Activated T-cell treated with anti-CD3 and anti-CD28 coated beads for 48 hours (primary cell): ENCODE measurements at places on chromosomes 13 and 19.

DNA sequence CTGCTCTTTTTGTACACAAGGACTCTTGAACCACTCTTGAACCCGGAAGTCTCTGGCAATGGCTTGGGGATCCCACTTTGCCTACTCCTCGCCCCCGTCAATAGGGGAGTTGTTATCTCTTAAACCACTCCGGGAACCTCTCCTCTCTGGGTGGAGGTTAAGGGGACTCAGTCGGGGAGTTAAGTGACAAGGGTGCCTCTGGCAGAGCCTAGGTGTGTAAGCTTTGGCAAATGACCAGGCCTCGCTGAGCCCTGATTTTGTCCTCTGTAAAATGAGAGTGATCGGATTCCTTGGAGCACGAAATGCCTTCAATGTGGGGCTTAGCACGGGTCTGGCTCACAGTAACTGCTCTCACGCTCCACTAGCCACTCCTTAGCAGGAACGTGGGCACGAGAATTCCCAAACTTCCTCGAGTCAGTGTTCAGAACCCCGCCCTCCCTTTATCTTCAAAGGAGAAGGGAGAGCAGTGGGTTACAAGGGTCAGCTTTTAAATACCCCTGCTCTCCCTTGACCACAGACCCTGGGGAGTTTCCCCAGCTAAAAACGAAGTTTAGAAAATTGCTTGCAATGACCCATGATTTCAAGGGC lies 193.3 kb downstream of the KATNAL1 start:
- no peak for DNase-seq

- no peak for DNase-seq
Measured at GRCh38 chr13:109779876-109780510, 6.4 kb downstream of the IRS2 start.

DNA sequence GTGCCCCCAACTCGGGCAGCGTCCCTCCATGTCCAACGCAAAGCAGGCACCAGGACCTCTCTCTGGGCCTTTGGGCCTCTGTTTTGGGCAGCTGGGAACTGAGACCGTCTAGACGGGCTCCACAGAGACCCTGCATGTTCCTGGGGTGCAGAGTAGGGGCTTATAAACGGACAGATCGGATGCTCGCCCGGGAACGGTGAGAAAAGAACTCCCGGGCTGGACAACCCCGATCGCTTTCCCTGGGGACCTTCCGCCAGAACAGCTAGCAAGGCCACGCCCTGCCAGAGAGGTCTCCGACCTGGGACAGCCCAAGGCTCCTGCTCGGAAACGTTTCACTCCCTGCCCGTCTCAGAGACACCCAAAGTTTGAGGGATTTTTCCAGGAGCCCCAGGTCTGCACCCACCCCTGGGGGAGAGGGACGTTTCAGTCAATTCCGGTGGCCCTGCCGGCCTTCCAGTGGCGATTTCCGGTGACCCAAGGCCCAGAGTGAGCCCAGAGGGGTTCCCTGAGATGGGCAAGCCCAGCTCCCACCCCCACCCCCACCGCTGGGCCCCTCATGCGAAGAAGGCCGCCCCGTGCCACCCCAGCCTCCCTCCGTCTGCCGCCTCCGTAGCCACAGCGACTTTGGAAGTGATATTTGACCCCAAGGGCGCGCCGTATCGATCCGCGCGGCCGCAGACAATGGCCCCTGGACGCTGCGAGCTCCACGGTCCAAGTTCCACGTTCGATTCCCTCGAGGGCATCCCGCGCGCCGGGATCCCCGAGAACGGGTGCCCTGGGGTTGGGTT lies 1.7 kb downstream of the NR2F6 start:
- DNase-seq, result no peak

- DNase-seq, result no peak
Measured at GRCh38 chr13:79466872-79467271, 14.1 kb upstream of the NDFIP2 start.

DNA sequence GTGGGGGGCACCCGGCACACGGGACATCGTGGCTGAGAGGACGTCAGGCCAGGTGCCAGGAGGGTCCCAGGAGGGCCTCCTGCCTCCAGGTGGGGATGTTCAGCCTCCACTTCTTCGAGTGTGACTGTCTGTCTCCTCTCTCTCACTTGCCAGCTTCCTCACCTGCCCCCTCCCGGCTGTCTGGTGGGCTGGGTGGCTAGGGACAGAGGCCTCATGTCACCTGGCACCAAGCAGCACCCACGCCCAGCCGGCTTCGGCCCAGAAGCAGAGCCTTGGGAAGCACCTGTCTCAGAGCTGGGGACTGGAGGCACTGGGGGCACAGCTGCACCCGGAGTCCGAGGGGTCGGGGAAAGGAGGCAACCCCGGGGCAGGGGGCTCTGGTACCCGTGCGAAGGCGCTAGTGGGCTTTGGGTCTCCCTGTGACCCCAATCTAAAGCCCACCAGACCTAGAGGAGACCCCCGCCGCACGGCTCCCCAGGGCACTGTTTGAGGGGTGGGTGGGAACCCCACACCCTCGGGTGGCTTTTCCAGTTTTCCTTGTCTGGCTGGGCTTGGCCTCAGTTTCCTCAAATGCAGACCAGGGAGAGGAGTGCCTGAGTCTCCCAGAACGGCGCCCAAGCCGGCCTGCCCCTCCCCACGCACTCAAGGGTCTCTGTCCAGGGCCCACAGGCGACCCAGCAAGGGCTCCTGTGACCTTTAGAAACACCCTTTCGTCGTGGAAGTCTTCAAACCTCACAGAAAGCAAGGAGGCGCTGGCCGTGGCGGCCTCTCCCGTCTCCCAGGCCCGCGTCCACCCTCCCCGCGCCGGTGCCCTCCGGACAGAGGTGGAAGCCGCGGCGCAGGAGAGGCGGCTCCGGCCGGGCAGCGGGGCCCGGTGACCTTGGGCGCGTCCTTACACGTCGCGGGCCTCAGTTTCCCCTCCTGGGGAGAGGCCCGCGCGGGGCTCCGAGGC lies 664 bp upstream of the HCN2 start:
- DNase-seq, result no peak

- no peak for DNase-seq
Measured at GRCh38 chr13:113982296-113982661, 8.4 kb upstream of the C13orf46 start.

DNA sequence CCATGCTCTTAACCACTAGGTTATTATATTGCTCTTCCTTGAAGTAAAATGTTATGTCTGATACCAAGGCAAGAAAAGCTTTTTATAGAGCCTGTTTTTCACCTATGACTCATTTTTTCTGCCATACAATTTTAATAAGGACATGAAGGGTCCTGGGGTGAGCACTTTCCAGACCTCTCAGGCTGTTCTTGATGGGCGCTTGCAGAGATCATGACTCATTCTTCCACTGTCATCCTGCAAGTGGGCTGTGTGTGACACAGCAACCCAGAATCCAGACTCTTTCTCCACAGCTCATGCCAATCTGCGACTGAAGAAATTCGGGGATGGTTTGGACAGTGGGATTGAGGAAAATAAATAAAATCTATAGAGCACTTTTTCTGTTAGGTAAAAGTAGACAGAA lies 506.7 kb upstream of the NBEA start:
- no peak for DNase-seq

GRCh38 chr13:87403748-87404432 lies 267.3 kb upstream of the SLITRK5 start:
- no peak for DNase-seq

- DNase-seq, result no peak
Measured at GRCh38 chr13:48828962-48829411, 146.7 kb upstream of the FNDC3A start.

DNA sequence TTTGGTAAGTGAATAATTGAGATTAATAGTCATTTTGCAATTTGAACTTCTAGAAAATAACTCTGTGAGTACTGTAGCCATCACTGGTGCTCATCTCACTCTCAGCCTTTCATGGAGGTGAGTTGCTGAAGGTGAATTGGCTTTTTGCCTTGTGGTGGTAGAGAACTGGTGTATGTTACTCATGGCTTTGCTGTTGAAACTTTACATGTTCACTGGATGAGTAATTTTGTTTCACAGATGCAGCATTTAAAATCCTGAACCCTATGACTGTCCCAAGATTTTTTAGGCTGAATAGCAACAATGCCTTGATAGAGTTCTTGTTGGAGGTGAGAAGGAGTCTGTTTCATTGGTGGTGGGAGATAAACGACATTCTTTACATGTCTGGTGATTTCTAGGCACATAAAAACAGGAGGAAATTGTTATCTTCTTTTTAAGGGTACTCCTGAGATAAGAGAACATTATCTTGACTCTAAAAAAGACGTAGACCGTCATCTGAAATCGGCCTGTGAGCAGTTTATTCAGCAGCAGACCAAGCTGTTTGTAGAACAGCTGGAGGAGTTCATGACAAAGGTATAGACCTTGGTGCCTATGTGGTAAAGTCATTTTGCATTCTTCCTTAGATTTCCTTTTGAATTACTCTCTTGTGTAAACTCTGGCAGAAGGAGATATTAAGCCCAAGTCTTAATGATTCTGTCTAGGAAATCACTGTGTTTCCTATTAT lies 53.9 kb downstream of the COG3 start:
- no peak for DNase-seq
